ENCODE measurements at places on chromosomes 4 and X. TPM values are rescaled to one million over a fixed set of nuclear protein-coding genes. Genes with fewer than 3 reads are reported as not detected.

Gene TLR6
- 2.2 TPM for total RNA-seq

Gene P2RY4
- total RNA-seq, result 0.39 TPM

Gene GAGE12H
- not detected for total RNA-seq

DNA sequence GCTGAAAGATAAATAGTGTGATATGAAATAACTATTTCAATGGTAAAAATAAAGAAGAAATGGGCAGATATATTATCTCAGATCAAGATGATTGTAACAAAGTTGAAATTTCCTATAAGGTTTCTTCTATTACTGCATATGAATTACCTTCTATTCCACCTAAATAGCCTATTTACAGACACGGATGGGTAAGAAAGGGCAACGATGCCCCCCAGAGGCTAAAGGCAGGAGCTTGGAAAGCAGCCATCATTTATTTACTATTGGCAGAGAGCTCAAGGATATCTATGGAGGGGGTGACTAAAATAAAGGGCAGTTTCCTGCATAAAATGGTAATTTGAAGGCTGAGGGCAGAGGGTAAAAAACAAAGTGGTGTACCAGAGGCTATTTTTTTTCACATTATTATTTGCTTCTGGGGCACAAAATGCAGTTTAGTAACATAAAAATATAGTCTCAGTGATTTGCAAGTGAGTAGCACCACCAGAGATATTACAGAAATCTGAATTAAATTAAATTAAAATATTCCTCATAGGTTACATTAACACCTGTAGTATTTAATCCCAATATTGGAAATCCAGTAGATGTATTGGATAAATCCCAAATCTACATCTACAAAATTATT lies 123.1 kb downstream of the BTC start:
- no peak overlapping the region for H3K27ac ChIP-seq
- no peaks in the 10 kb centered on the region for H3K27me3 ChIP-seq
- DNase-seq, result peak; percentile 9
- no peaks in the 10 kb centered on the region for H3K36me3 ChIP-seq
- H3K4me3 ChIP-seq, result no peak overlapping the region

GRCh38 chrX:133085785-133086184 lies 11.1 kb downstream of the USP26 start:
- H3K27ac ChIP-seq, result no peak overlapping the region
- no peaks in the 10 kb centered on the region for H3K36me3 ChIP-seq
- DNase-seq, result no peak
- no peaks in the 10 kb centered on the region for H3K27me3 ChIP-seq

- H3K4me3 ChIP-seq, result no peak overlapping the region
- H3K4me1 ChIP-seq, result no peaks in the 10 kb centered on the region
- no peak for DNase-seq
- H3K36me3 ChIP-seq, result no peaks in the 10 kb centered on the region
- no peak overlapping the region for H3K27ac ChIP-seq
Measured at GRCh38 chr4:186351668-186352194, 85.7 kb downstream of the F11 start.

- H3K4me3 ChIP-seq, result no peak overlapping the region
- H3K27me3 ChIP-seq, result no peaks in the 10 kb centered on the region
- H3K27ac ChIP-seq, result no peak overlapping the region
- H3K4me1 ChIP-seq, result no peaks in the 10 kb centered on the region
- no peaks in the 10 kb centered on the region for H3K36me3 ChIP-seq
Measured at GRCh38 chr4:21790438-21791029, 158.0 kb downstream of the KCNIP4 start.

GRCh38 chrX:102712216-102712966 lies at the start of gene GPRASP2:
TSS of gene GPRASP2 (plus strand) at chrX:102712448. CDS start at chrX:102714870, 2,422 bp downstream.
- peak within 1 kb of the TSS; percentile 44 for H3K4me3 ChIP-seq
- no peak for DNase-seq
- no peaks in the 10 kb centered on the region for H3K27me3 ChIP-seq
- no peaks in the 10 kb centered on the region for H3K36me3 ChIP-seq
- H3K4me1 ChIP-seq, result peaks cover 3% of the 10 kb centered on the region

- no peak overlapping the region for H3K27ac ChIP-seq
- peak; percentile 21 for DNase-seq
- no peaks in the 10 kb centered on the region for H3K27me3 ChIP-seq
- no peak overlapping the region for H3K4me3 ChIP-seq
- peaks cover 26% of the 10 kb centered on the region for H3K36me3 ChIP-seq
Measured at GRCh38 chr4:8468746-8469535, 28.4 kb downstream of the TRMT44 start.

GRCh38 chrX:155718972-155719586 lies 106.3 kb upstream of the TMLHE start:
- H3K4me3 ChIP-seq, result no peak overlapping the region
- no peak overlapping the region for H3K27ac ChIP-seq
- H3K27me3 ChIP-seq, result no peaks in the 10 kb centered on the region

DNA sequence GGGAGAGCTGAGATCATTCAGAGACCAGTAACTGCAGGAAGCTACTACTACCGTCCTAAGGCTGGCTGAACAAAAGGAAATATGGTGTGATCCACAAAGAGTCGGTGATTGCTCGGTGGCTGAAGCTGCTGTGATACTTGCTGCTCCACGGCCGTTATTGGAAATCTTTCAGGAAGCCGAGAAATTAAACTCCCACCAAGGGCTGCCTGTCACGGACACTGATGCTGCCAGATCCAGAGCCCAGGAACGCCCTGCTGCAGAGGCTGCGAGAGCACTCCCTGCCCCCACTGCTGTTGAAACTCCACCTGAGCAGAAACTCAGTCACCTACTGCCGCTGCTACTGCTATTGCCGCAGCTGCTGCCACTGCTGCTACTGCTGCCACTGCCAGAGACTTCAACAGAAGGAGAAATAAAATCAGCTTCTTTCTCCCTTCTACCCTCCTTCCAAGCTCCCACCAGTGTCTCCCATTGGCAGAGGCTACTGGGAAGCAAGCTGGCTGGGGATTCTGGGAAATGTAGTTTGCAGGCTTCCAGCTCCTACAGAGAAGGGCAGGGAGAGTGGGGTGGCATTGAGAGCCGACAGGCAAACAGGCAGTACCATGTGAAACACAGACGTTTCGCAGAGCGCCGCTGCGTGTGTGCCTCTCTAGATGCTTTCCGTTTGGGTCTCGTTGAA lies 126.0 kb upstream of the ENPP6 start:
- no peaks in the 10 kb centered on the region for H3K36me3 ChIP-seq
- no peak overlapping the region for H3K27ac ChIP-seq
- H3K4me1 ChIP-seq, result peaks cover 10% of the 10 kb centered on the region
- DNase-seq, result peak; percentile 35
- H3K27me3 ChIP-seq, result no peaks in the 10 kb centered on the region

GRCh38 chr4:53043891-53044650 lies 182.0 kb downstream of the RASL11B start:
- H3K27ac ChIP-seq, result no peak overlapping the region
- H3K4me1 ChIP-seq, result no peaks in the 10 kb centered on the region
- no peaks in the 10 kb centered on the region for H3K27me3 ChIP-seq
- no peak for DNase-seq
- H3K4me3 ChIP-seq, result no peak overlapping the region
- H3K36me3 ChIP-seq, result no peaks in the 10 kb centered on the region

DNA sequence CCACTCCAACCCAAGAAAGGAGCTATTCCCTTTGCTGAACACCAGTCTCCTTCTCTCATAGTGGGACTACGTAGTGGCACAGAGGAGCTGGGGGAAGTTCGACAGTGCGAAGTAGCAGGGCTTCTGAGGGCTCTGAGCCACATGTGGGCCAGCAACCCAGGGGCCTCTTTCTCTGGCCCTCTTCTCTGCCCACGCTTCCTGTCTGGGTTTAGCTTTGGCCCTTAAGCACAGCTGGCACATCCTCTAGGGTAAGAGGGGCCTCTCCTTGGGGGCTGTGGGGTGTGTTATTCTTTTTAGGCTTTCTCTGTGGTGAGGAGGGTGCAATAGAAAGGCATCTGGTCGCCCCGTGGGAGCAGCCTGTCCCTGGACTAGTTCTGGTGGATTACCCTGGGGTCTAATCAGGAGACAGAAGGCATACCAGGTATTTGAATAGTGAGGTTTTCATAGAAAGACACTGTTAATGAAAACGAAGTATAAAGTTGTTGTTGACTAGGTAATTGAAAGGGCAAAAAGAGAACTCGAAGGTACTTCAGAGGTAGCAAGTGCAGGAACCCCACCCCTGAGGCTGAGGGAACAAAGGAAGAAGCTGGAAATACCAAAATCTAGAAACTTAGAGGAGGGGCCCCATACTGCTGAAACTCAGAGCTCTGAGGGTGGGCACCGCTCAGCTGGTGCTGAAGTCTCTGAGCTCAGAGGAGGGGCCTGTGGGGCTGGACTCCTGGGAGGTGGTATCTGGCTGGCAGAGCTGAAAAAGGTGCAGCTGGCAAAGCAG lies 151.9 kb upstream of the RPS6KA3 start:
- H3K27me3 ChIP-seq, result no peaks in the 10 kb centered on the region
- H3K4me3 ChIP-seq, result no peak overlapping the region
- no peak overlapping the region for H3K27ac ChIP-seq
- DNase-seq, result no peak
- H3K36me3 ChIP-seq, result no peaks in the 10 kb centered on the region
